ENCODE measurements at places on chromosomes 11 and 22.

GRCh38 chr11:10496296-10496936 lies 41.4 kb downstream of the AMPD3 start:
- no peak overlapping the region for H3K4me3 ChIP-seq
- H3K4me1 ChIP-seq, result no peaks in the 10 kb centered on the region
- peaks cover 63% of the 10 kb centered on the region for H3K36me3 ChIP-seq
- no peak overlapping the region for H3K27ac ChIP-seq

DNA sequence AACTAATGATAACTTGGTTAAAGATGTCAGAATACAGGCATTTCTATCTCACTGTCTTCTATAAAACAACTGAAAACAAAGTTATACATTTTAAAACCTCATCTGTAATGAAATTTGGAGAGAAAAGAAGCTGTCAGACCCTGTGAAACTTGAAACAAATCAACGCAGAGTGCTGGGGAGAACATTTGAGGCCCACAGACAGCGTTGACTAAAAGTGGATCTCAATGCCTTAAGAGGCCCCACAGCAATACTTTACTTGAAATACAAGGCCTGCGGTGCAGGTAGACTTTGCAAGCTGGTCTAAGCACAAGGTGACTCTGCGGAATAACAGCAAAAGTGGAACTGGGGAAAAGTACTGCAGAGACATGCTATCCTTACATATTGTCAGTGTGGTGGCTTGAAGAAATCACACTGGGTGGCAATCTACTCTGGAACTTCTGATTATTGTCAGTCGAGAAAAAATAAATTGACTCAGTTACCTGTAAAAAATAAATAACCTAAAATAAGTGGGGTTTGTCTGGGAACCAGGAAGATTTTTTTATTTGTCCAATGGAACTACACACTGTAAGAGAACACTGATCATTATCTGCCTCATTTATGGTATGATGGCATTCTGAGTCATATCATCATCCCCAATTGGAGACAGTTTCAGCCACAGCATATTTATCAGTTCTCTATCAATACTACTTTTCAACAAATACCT lies 138.9 kb downstream of the LUZP2 start:
- DNase-seq, result no peak
- no peaks in the 10 kb centered on the region for H3K36me3 ChIP-seq
- no peak overlapping the region for H3K4me3 ChIP-seq
- no peaks in the 10 kb centered on the region for H3K4me1 ChIP-seq
- H3K27me3 ChIP-seq, result no peaks in the 10 kb centered on the region

- H3K36me3 ChIP-seq, result peaks cover 89% of the 10 kb centered on the region
- H3K4me3 ChIP-seq, result no peak overlapping the region
- no peaks in the 10 kb centered on the region for H3K27me3 ChIP-seq
- no peaks in the 10 kb centered on the region for H3K4me1 ChIP-seq
- DNase-seq, result no peak
These were observed 89.3 kb downstream of the BCR start for GRCh38 chr22:23269441-23270211.

- no peak overlapping the region for H3K4me3 ChIP-seq
- no peak for DNase-seq
- no peaks in the 10 kb centered on the region for H3K27me3 ChIP-seq
- no peaks in the 10 kb centered on the region for H3K36me3 ChIP-seq
- no peak overlapping the region for H3K27ac ChIP-seq
- no peaks in the 10 kb centered on the region for H3K4me1 ChIP-seq
These were observed 83.3 kb downstream of the FBXO7 start for GRCh38 chr22:32557925-32558324.

DNA sequence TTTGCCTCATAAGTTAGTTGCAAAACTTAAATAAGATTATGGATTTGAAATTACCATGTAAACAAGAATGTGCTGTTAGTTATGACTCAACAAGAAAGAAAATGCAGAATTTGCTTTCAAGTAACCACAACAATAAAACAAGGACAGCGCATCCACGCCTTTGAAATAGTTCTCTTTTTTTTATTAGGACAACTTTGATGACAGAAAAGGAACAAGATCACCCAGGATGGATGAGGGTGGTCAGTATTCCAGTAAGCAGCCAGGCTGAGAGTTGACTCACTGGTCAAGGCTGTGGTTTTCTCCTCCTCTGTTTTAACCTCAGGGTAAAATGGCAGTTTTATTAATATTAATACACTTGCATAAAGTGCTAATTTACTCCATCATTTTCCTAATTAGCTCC lies 544.4 kb downstream of the OPCML start:
- H3K4me3 ChIP-seq, result no peak overlapping the region
- H3K27ac ChIP-seq, result no peak overlapping the region
- peaks cover 16% of the 10 kb centered on the region for H3K27me3 ChIP-seq
- H3K36me3 ChIP-seq, result no peaks in the 10 kb centered on the region
- DNase-seq, result no peak

DNA sequence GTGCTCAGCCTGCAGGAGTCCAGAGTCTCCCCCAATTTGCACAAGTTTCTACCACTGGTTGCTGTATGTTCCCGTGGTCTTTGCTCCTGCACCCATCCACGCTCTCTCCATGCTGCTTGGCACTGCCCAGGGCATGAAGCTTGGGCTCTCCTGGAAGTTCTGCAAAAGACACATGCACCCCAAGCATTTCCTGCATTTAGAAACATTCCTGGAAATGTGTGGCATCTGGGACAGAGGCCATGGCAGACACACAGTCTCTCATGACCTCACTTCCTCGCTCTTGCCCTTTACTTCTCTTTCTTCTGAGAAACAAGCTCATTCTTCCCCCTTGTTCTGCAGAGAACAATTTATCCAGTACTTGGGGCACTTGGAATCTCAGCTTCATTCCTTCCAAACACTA lies 489.5 kb downstream of the BUD13 start:
- no peak overlapping the region for H3K27ac ChIP-seq
- no peak overlapping the region for H3K4me3 ChIP-seq
- no peaks in the 10 kb centered on the region for H3K36me3 ChIP-seq
- no peaks in the 10 kb centered on the region for H3K4me1 ChIP-seq
- peaks cover 8% of the 10 kb centered on the region for H3K27me3 ChIP-seq

DNA sequence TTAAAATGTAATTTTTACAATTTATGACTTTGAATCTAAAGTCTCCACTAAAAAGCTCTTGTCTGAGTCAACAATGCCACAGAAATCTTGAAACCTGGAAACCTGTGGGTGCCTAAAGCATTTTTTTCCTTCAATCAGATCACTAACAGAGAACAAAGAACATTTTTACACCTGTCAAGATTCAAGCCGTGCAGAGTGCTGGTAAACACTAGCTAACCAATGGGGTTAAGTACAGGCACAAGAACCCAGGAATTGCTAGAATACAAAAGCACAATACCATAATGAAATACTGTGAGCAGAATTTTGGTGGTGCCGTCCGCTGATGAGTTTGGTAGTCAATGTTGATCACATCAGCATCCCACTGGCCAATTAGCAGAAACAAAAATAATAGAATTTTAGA lies 380.3 kb upstream of the PITPNB start:
- no peak overlapping the region for H3K27ac ChIP-seq
- no peak overlapping the region for H3K4me3 ChIP-seq
- no peak for DNase-seq

GRCh38 chr11:126060757-126061171 lies 1.9 kb downstream of the CDON start:
- no peak overlapping the region for H3K4me3 ChIP-seq
- peaks cover 18% of the 10 kb centered on the region for H3K4me1 ChIP-seq
- no peak overlapping the region for H3K27ac ChIP-seq
- H3K36me3 ChIP-seq, result no peaks in the 10 kb centered on the region
- no peak for DNase-seq

GRCh38 chr22:36221799-36222751 lies 17.3 kb downstream of the APOL2 start:
- peaks cover 6% of the 10 kb centered on the region for H3K4me1 ChIP-seq
- H3K27me3 ChIP-seq, result no peaks in the 10 kb centered on the region
- no peak overlapping the region for H3K27ac ChIP-seq

DNA sequence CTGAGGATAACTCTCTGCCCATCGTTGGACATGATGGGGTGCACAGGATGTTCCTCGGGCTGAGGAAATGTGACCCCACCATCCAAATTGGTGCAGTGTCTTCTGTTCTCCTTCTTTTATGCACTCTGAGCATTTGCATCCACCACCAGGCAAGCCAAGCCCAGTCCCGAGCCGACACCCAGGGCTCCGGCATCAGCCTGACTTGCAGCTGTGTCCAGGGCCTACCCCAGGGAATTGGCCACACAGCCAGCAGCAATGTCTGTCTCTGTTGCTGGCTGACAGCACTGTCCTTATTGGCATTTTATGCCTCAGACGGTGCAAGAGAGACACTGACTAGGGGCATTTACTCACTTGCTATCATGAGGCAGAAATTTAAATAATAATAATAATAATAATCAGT lies 25.4 kb upstream of the CPT1A start:
- no peaks in the 10 kb centered on the region for H3K4me1 ChIP-seq
- H3K4me3 ChIP-seq, result no peak overlapping the region
- H3K27me3 ChIP-seq, result no peaks in the 10 kb centered on the region
- no peak overlapping the region for H3K27ac ChIP-seq
- H3K36me3 ChIP-seq, result no peaks in the 10 kb centered on the region
- no peak for DNase-seq

GRCh38 chr11:19519912-19520641 lies 192.6 kb upstream of the NAV2 start:
- no peak overlapping the region for H3K27ac ChIP-seq
- peaks cover 2% of the 10 kb centered on the region for H3K27me3 ChIP-seq
- no peaks in the 10 kb centered on the region for H3K36me3 ChIP-seq

DNA sequence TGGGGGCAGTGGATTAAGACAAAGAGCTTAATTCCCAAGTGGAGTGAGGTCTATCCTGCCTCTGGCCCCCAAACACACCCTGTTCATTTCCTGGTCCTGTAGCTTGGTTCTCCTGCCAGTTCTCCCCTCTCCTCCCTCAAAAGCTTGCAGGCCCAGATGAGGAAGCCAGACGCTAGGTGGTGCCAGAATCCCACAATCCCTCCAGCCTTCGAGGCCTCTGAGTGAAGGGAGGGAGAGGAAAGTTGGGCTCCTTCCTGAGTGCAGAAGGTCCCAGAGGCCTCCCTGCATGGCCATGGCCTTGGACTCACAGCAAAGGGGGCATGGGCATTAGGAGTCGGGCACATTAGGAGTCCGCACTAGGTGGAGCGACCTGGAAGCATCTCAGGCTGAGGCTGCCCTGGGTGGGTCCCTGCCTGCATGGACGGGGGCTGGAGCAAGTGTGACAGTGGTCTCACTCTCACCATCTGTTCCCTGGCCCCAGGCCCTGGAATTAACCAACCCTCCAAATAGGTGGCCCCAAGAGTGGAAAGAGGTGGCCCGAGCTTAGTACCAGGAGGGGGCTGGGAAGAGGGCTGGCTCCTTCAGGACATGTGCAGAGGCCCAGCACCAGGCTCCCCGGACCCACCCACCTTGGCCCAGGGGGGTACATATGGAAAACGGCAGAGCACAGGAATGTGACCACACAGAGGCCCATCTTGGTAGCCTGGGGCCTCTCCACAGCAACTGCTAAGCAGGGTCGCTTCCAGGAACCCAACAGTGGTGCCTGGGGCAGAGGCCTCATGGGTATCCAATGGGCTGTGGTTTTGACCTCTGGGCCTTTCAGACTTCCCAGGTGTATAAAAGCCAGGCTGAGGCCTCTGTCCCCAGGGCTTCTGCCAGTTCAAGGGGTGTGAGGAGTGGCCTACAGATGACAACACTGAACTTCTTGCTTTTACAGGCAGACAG lies 5.2 kb downstream of the FXYD2 start:
- peak overlapping the region; percentile 69 for H3K27ac ChIP-seq
- H3K4me1 ChIP-seq, result peaks cover 87% of the 10 kb centered on the region
- H3K4me3 ChIP-seq, result no peak overlapping the region
- H3K36me3 ChIP-seq, result peaks cover 61% of the 10 kb centered on the region
- no peaks in the 10 kb centered on the region for H3K27me3 ChIP-seq

GRCh38 chr11:125063429-125064043 lies 431 bp downstream of the SLC37A2 start:
- H3K27me3 ChIP-seq, result no peaks in the 10 kb centered on the region
- DNase-seq, result no peak
- H3K27ac ChIP-seq, result no peak overlapping the region

GRCh38 chr11:113417428-113417827 lies 29.8 kb downstream of the ANKK1 start:
- H3K4me3 ChIP-seq, result no peak overlapping the region
- no peak overlapping the region for H3K27ac ChIP-seq
- no peak for DNase-seq
- no peaks in the 10 kb centered on the region for H3K4me1 ChIP-seq
- no peaks in the 10 kb centered on the region for H3K36me3 ChIP-seq

- DNase-seq, result no peak
- peaks cover 32% of the 10 kb centered on the region for H3K36me3 ChIP-seq
- peaks cover 23% of the 10 kb centered on the region for H3K4me1 ChIP-seq
- H3K27me3 ChIP-seq, result peaks cover under 1% of the 10 kb centered on the region
- H3K4me3 ChIP-seq, result no peak overlapping the region
These were observed 4.5 kb downstream of the IFITM5 start for GRCh38 chr11:294780-295179.

DNA sequence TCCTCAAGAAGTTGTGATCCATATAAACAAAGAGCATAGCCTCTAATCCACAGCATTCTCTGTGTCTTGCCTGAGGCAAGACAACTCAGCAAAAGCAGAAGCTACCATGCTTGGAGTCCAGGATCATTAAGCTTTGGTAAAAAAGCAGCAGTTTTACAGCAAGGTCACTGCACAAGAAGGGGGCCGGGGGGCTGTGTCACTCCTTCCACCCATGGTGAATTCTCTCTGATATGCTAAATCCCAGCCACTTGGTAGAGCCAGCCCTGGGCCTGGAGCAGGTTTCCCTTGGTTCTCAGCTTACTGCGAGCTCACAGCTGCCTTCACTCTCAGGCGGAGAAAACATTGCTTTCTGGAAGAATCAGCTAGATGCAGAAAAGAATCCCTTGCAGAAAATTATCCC lies 144.7 kb downstream of the TENM4 start:
- H3K27ac ChIP-seq, result no peak overlapping the region
- DNase-seq, result no peak
- H3K4me3 ChIP-seq, result no peak overlapping the region
- H3K27me3 ChIP-seq, result peaks cover 4% of the 10 kb centered on the region
- H3K4me1 ChIP-seq, result no peaks in the 10 kb centered on the region

GRCh38 chr11:60864856-60865513 lies 2.4 kb upstream of the ZP1 start:
- H3K4me1 ChIP-seq, result peaks cover 40% of the 10 kb centered on the region
- H3K27me3 ChIP-seq, result no peaks in the 10 kb centered on the region
- no peak overlapping the region for H3K27ac ChIP-seq
- no peak for DNase-seq
- no peak overlapping the region for H3K4me3 ChIP-seq

- H3K4me1 ChIP-seq, result no peaks in the 10 kb centered on the region
- no peak overlapping the region for H3K4me3 ChIP-seq
- H3K27ac ChIP-seq, result no peak overlapping the region
- H3K27me3 ChIP-seq, result no peaks in the 10 kb centered on the region
These were observed 12.7 kb downstream of the RPL3 start for GRCh38 chr22:39306456-39307361.

- no peaks in the 10 kb centered on the region for H3K36me3 ChIP-seq
- H3K27me3 ChIP-seq, result no peaks in the 10 kb centered on the region
- H3K4me1 ChIP-seq, result no peaks in the 10 kb centered on the region
- DNase-seq, result no peak
- no peak overlapping the region for H3K27ac ChIP-seq
These were observed 50.6 kb upstream of the SLC22A12 start for GRCh38 chr11:64540428-64540825.

Measured in DND-41 (cell line).